ENCODE measurements at places on chromosomes 5 and 9.

GRCh38 chr5:98784411-98784810 lies 10.9 kb downstream of the RGMB start:
- no peak for DNase-seq

DNA sequence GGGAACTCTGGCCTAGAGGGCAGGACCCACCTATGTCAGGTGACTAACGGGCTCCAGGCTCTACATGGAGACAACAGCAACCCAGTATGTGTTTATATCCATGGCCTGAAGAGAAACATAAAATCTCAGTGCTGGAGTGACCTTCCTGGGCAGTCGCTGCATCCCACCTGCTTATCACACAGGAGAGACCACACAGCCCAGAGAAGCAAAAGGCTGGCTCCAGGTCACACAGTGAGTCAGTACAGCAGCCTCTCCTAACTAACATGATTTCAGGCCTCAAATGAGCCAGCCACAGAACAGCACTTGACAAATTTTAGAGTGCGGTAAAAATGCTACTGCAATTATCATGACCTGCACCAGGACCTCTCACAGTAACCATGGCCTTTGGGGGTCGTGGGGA lies 54.0 kb upstream of the TGFBR1 start:
- no peak for DNase-seq

DNA sequence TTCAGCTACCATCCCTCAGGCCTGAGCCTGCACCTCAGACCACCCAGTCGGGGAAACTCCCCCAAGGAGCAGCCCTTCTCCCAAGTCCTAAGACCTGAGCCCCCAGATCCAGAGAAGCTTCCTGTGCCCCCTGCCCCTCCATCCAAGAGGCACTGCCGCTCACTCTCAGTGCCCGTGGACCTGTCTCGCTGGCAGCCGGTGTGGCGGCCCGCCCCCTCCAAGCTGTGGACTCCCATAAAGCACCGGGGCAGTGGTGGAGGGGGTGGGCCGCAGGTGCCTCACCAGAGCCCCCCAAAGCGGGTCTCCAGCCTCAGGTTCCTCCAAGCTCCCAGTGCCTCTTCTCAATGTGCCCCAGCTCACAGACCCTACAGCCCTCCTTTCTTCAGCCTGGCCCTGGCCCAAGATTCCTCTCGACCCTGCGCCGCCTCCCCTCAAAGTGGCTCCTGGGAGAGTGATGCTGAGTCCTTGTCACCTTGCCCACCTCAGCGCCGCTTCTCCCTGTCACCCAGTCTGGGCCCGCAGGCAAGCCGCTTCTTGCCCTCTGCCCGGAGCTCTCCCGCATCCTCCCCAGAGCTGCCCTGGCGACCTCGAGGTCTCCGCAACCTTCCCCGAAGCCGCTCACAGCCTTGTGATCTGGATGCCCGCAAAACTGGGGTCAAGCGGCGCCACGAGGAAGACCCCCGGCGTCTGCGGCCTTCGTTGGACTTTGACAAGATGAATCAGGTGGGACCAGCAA lies 7.0 kb downstream of the FAM53C start:
- no peak for DNase-seq

GRCh38 chr5:98722188-98722587 lies 51.3 kb upstream of the RGMB start:
- DNase-seq: no peak

DNA sequence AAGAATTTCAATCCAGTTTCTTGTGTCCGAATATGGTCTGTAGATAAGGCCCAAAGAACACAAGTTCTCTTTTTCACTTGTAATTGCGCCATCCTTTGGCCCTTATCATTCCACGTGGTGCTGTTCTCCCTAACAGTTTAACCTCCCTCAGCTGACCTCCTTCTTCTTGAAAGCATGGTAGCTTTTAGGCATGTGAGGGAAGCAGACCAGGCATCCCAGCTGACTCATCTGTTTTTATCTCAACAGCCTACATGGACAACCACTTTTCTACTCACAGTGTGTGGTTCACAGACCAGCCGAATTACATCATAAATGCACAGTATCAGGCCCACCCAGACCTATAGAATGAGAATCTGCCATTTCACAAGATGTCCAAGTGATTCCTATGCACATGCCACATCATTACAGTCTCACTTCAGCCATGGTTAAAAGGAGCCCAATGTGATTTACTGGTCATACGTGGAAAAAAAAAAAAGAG lies 26.9 kb upstream of the PLIN2 start:
- no peak for DNase-seq
